Fibroblast of villous mesenchyme (primary cell): ENCODE measurements at places on chromosomes 7 and 10. TPM values are rescaled to one million over a fixed set of nuclear protein-coding genes. Genes with fewer than 3 reads are reported as not detected.

Gene TMEM139
- not detected in 2 replicates for total RNA-seq

Gene FLNC
- 185 and 202 TPM in 2 replicates for total RNA-seq

Gene RET
- total RNA-seq: 0.43 and 1.3 TPM in 2 replicates

Gene TRIM50
- total RNA-seq: not detected in 2 replicates
